IMR-90 (cell line): ENCODE measurements at places on chromosomes 1 and 21. TPM values are rescaled to one million over a fixed set of nuclear protein-coding genes. Genes with fewer than 3 reads are reported as not detected.

- no peaks in the 10 kb centered on the region for H3K27me3 ChIP-seq
- H3K4me3 ChIP-seq, result no peak overlapping the region
- DNase-seq, result peak; percentile 44
- H3K4me1 ChIP-seq, result peaks cover 10% of the 10 kb centered on the region
Observed at GRCh38 chr1:55210990-55211801, 4.0 kb downstream of the USP24 start.

The KIF14 gene
- total RNA-seq, result 4.7 and 10.8 TPM in 2 replicates

GRCh38 chr1:181469829-181470228 is 13.5 kb upstream of the CACNA1E start:
- DNase-seq, result peak; percentile 77
- H3K4me3 ChIP-seq, result no peak overlapping the region
- H3K27ac ChIP-seq, result no peak overlapping the region
- H3K4me1 ChIP-seq, result no peaks in the 10 kb centered on the region

GRCh38 chr1:15622712-15623373 is 5.6 kb downstream of the DDI2 start:
- H3K27ac ChIP-seq, result no peak overlapping the region
- peaks cover 3% of the 10 kb centered on the region for H3K36me3 ChIP-seq
- H3K4me3 ChIP-seq, result no peak overlapping the region
- H3K27me3 ChIP-seq, result no peaks in the 10 kb centered on the region
- peaks cover 8% of the 10 kb centered on the region for H3K4me1 ChIP-seq

The TMEM61 gene
- total RNA-seq, result not detected in 2 replicates

GRCh38 chr1:192610112-192610889 is 25.6 kb upstream of the RGS13 start:
- DNase-seq, result peak; percentile 45
- no peak overlapping the region for H3K27ac ChIP-seq
- no peaks in the 10 kb centered on the region; the same call in 1 of the 2 replicates for H3K4me1 ChIP-seq

The WDR47 gene
- total RNA-seq, result 17.4 and 23.3 TPM in 2 replicates

GRCh38 chr1:204338360-204338759 is 21.4 kb downstream of the PLEKHA6 start:
- peaks cover 49% of the 10 kb centered on the region for H3K4me1 ChIP-seq
- no peak for DNase-seq
- no peak overlapping the region for H3K27ac ChIP-seq
- H3K4me3 ChIP-seq, result no peak overlapping the region

The PACC1 gene
- 8.6 and 10.6 TPM in 2 replicates for total RNA-seq

DNA sequence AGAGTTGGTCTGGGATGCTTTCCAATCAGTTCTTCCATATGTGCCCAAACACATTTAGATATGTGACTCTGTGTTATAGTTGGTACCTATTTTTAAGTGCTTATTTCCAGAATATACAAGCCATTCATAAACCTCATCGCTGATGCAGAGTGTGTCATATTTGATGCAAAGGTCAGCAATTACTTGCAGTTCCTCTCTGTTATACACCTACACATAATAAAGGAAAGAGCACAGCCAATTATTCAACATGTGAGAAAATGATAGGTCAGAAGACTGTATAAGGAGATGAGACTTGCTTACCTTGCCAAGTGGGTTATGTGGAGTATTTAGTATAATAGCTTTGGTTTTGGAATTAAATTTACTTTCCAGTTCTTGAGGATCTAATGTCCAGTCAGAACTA is 31.3 kb downstream of the KYAT3 start:
- no peak overlapping the region for H3K4me3 ChIP-seq
- H3K36me3 ChIP-seq, result peaks cover 17% of the 10 kb centered on the region
- no peaks in the 10 kb centered on the region for H3K4me1 ChIP-seq
- DNase-seq, result no peak
- no peak overlapping the region for H3K27ac ChIP-seq

DNA sequence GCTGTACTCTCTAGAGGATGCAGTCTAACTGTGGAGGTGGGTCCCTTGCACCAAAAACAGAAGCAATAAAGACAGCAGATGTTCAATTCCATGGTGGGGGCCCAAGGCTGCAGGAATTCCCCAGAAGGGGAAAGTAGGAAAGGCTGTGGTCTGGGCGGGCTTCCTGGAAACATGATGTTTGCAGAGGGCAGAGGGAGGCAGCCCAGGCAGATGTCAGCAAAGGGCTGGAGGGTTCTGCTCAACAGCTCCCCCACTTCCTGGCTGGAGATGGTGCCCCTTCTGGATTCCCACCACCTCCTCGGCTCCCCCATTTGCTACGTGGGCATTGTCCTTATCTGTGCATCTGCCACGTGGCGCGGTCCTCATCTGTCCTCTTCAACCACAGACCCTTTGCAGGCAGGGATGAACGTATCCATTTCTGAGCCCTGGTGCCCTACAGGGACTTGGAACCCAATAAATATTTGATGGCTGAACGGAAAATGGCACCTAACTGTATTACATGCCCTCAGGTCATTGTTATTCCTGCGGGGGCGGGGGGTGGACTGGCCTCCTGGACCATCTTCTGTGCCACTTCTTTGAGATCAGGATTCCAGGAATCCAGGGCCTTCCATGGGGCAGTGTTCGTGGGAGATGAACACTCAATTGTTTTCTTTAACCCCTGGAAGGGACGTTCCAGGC is 8.4 kb upstream of the GUCA2B start:
- H3K27me3 ChIP-seq, result peaks cover 51% of the 10 kb centered on the region
- DNase-seq, result no peak
- no peaks in the 10 kb centered on the region for H3K4me1 ChIP-seq
- H3K27ac ChIP-seq, result no peak overlapping the region

DNA sequence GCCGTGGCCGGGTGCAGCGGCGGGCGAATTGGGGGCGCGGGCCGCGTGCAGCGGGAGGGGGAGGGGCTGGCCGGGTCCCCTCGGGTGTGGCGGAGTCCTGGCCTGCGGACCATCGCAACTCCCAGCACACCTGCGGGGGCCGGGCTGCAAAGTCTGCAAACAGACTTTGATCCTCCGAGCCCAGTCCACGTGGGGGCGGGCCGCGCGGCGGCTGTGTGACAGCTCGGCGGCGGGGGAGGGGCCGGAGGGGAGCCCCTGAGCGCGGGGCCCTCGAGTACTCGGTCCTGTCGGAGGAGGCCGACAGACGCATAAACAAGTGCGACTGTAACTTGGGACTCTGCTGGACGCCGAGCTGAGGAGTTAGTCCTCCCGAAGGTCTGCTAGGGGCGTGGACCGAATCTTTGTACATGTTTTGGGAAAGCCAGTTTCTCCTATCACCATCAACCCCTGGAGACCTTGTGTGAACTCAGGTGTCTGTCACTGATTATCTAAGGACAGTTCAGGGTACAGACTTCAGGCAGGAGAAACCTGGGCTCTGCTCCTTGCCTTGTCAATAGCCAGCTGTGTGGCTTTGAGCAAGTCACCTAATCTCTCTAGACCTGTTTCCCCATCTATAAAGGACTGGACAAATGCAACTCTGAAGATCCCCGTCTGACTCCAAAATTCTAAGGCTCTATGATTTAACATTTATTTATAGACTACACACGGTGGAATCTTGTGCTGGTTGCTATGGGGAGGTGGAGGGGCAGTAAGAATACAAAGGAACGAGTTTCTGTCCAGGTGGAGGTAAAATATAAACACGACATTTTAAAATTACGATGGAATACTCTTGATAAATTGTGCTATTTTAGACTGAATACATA is 710 bp upstream of the SLC30A1 start:
- peaks cover 8% of the 10 kb centered on the region for H3K36me3 ChIP-seq
- peak overlapping the region; percentile 60 for H3K27ac ChIP-seq
- peaks cover 13% of the 10 kb centered on the region for H3K4me1 ChIP-seq
- peak; percentile 23 for DNase-seq

GRCh38 chr1:66733348-66734017 is 18.8 kb upstream of the DYNLT5 start:
- DNase-seq, result no peak
- H3K4me1 ChIP-seq, result peaks cover 3% of the 10 kb centered on the region
- no peaks in the 10 kb centered on the region for H3K27me3 ChIP-seq
- no peak overlapping the region for H3K4me3 ChIP-seq
- no peak overlapping the region for H3K27ac ChIP-seq

- H3K4me3 ChIP-seq, result no peak overlapping the region
- H3K27ac ChIP-seq, result no peak overlapping the region
- peaks cover 18% of the 10 kb centered on the region for H3K27me3 ChIP-seq
- no peaks in the 10 kb centered on the region for H3K4me1 ChIP-seq
- no peaks in the 10 kb centered on the region for H3K36me3 ChIP-seq
Observed at GRCh38 chr1:3356827-3357460, 97.5 kb upstream of the ARHGEF16 start.

- H3K36me3 ChIP-seq, result no peaks in the 10 kb centered on the region
- H3K4me1 ChIP-seq, result peaks cover 8% of the 10 kb centered on the region; the same call in 1 of the 2 replicates
- no peak overlapping the region for H3K4me3 ChIP-seq
- no peak for DNase-seq
- no peak overlapping the region for H3K27ac ChIP-seq
Observed at GRCh38 chr21:27694667-27695066, 727.8 kb upstream of the ADAMTS5 start.

- no peak overlapping the region for H3K27ac ChIP-seq
- no peak for DNase-seq
- H3K4me3 ChIP-seq, result no peak overlapping the region
- H3K36me3 ChIP-seq, result no peaks in the 10 kb centered on the region
Observed at GRCh38 chr1:107833061-107833460, 131.9 kb downstream of the VAV3 start.

DNA sequence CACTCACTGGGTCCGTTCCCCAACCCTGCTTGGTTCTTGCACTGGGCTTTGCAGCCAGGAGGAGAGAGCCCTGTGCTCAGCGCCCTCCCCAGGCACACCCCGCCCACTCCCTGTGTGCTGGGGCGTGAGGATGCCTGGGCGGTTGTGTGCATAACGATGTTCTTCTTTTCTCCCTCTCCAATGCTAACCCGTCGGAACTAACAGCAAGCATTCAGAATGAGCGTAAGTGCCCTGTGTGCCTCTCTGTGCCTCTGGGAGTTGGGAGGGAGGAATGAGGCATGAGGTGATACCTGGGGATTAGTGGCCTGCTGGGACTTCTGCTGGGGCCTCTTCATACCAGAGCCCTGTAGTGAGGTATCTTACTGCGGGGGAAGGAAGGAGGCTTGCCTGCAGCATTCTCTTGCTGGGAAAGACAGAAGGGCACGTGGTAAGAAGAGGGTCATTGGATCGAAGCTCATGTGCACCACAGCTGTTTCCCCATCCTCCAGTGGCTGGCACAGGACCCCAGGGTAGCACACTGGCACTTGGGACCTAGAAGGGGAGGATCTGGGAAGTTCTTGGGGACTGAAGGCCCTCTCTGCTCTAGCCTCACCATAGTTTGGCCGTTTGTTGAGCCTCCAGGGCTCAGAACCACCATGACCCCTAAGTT is 79.8 kb downstream of the NFASC start:
- H3K4me1 ChIP-seq, result no peaks in the 10 kb centered on the region
- peaks cover 7% of the 10 kb centered on the region for H3K27me3 ChIP-seq
- no peaks in the 10 kb centered on the region for H3K36me3 ChIP-seq
- H3K4me3 ChIP-seq, result no peak overlapping the region

The DNM3 gene
- 0.36 and 0.83 TPM in 2 replicates for total RNA-seq

GRCh38 chr1:84422909-84423308 is 24.6 kb downstream of the DNASE2B start:
- DNase-seq, result no peak
- H3K4me1 ChIP-seq, result peaks cover 1% of the 10 kb centered on the region; the same call in 1 of the 2 replicates
- H3K27me3 ChIP-seq, result no peaks in the 10 kb centered on the region
- H3K4me3 ChIP-seq, result no peak overlapping the region
- no peak overlapping the region for H3K27ac ChIP-seq

GRCh38 chr1:246784621-246785493 is 60.6 kb downstream of the SCCPDH start:
- H3K27ac ChIP-seq, result no peak overlapping the region
- peaks cover 6% of the 10 kb centered on the region for H3K36me3 ChIP-seq
- H3K4me1 ChIP-seq, result peaks cover 8% of the 10 kb centered on the region; the same call in 1 of the 2 replicates

The UTS2 gene
- total RNA-seq, result not detected in 2 replicates

DNA sequence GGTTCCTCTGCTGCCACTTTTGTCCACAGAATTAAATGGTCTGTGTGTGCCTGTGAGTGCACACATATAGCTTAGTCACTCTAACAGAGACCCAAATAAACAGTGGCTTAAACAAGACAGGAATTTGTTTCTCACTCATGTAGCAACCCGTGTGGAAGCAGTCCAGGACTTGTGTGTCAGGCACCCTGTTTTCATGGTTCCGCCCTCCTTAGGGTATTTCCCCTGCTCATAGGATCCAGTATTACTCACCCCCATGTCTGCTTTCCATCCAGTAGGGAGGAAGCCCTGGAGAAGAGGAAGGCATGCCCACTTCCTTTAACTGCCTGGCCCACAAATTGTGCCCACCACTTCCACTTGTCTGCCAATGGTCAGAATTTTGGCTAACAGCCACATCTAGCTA is 41.3 kb upstream of the TACSTD2 start:
- no peak overlapping the region for H3K27ac ChIP-seq
- peak; percentile 99 for DNase-seq
- no peak overlapping the region for H3K4me3 ChIP-seq

- H3K4me1 ChIP-seq, result no peaks in the 10 kb centered on the region; the same call in 1 of the 2 replicates
- H3K4me3 ChIP-seq, result no peak overlapping the region
- H3K36me3 ChIP-seq, result no peaks in the 10 kb centered on the region
Observed at GRCh38 chr21:42309753-42310213, 5.4 kb downstream of the TFF3 start.

DNA sequence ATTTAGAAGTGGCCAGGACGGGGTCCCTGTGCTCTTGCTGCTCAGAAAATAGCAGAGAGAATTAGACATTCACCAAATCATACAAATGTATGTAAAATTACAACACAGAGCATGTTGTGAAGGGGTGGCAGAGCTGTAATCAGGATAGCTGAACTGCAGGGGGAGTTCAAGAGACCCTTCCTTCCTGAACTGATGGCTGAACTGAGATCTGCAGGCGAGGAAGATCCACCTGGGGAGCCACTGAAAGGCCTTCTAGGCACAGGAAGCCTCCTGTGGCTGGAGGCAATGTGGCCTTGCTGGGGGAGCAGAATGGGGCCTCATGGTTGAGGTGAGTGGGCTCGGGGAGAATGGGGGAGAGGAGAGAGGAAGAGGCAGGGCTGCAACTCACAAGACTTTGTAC is 216.5 kb downstream of the PRDM2 start:
- no peak for DNase-seq
- H3K4me3 ChIP-seq, result no peak overlapping the region
- no peaks in the 10 kb centered on the region for H3K27me3 ChIP-seq
- H3K4me1 ChIP-seq, result no peaks in the 10 kb centered on the region
- no peak overlapping the region for H3K27ac ChIP-seq

GRCh38 chr1:208437401-208437800 is 193.2 kb upstream of the PLXNA2 start:
- peak; percentile 6 for DNase-seq
- no peaks in the 10 kb centered on the region for H3K27me3 ChIP-seq
- H3K4me1 ChIP-seq, result no peaks in the 10 kb centered on the region
- no peaks in the 10 kb centered on the region for H3K36me3 ChIP-seq
